Activated CD4-positive, CD25-positive, alpha-beta regulatory T cell (primary cell): ENCODE measurements at places on chromosomes 5 and 9.

GRCh38 chr5:142900927-142901326 is 130.8 kb downstream of the ARHGAP26 start:
- DNase-seq: no peak

DNA sequence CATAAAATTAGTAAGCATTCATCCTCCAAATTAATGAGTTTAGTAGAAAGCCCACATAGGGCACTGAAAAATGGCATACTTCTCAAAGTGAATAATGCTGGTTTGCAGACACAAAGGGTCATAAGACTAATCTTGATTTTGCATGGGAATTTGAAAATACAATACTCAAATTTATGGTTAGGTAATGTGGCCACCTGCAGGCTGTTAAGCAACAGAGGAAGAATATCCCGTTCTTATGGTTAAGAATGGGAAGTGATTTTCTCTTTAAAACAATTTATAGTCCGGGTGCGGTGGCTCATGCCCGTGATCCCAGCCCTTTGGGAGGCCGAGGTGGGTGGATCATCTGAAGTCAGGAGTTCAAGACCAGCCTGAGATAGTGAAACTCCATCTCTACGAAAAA is 9.4 kb upstream of the PLCXD3 start:
- DNase-seq: no peak

DNA sequence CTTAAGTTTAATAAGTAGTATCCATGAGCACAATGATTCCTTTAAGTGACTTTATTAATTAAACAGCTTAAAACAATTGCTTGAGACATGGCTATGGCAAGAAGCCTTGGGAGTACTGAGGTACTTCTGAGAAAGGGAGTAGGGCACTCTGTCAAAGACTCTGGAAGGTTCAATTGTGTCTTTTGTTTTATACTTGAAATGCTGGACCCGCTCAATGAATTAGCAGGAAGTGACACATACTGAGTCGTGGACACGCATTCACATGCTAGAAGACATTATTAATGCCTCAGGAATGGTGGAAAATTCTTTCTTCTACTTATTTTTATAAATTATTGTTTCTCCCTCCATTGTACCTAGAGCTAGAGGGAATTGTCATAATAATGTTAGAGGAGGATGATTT is 347.3 kb upstream of the ZNF608 start:
- DNase-seq: no peak

- DNase-seq: no peak
These were observed 106.8 kb upstream of the PTGER4 start for GRCh38 chr5:40572937-40573336.

GRCh38 chr9:107905308-107906020 is 415.9 kb upstream of the KLF4 start:
- DNase-seq: no peak

DNA sequence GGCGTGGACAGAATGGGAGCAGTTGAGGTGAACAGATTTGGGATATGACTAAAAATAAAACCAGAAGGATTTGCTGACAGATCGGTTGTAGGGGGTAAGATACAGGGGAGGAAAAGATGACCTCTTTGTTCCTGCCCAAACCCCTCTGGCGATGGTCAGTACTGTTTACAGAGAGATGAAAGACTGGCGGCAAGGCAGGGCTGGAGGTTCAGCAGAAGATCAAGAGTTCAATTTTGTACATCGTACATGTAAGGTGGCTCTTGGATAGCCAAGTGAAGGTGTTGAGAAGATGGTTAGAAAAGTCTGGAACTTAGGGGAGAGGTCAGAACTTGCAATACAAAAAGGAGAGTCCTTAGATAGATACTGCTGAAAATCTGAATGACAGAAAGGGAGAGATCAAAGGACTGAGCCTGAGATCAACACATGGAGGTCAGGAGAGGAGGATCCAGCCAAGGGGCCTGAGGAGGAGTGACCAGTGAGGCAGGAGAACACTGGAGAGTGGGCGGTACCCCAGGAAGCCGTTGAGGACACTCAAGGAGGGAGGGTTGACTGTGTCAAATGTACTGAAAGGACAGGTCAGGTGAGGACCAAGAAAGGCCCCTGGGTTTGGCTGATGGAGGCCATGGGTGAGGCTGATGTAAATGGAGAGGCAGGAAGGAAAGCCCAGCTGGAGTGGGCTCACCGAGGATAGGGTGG is 7.1 kb downstream of the IL4 start:
- DNase-seq: no peak

- no peak for DNase-seq
These were observed 210.1 kb downstream of the PSAT1 start for GRCh38 chr9:78507037-78507436.

- no peak for DNase-seq
These were observed 286.1 kb upstream of the IRX4 start for GRCh38 chr5:2168601-2169429.

DNA sequence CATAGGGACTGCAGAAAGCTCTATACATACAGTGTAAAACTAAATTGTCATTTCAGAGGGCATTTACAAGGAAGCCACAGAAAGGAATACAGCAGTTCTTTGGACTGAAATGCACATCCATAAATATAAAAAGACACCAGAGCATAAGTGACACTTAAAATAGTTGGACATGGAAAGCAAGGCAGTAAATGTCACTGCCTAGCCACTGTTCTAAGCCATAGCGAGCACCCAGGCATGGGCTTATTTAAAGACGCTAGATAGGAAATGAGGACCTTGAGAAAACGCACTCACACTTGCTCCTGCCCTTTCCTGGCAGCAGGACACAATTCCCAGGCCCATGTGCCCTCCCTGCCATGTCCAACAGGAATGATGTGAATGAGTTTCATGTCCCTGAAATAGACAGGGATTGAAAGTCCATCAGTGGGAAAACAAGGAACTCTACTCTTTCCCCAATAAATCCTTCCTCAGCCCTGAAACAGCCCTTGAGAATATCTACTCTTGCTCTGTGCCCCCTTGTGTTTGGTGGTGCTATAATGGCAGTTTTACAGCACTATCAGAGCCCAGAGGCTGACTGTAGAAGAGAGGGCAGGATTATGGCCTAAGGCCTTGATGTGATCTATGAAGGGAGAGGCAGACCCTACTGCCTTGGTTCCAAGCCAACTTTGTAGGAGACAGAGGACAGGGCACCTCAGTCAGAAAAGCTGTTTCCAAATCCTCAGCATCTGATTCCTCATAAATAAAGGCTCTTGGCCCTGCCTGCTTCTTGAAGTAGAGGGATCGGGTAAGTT is 182.9 kb downstream of the SAXO1 start:
- no peak for DNase-seq

DNA sequence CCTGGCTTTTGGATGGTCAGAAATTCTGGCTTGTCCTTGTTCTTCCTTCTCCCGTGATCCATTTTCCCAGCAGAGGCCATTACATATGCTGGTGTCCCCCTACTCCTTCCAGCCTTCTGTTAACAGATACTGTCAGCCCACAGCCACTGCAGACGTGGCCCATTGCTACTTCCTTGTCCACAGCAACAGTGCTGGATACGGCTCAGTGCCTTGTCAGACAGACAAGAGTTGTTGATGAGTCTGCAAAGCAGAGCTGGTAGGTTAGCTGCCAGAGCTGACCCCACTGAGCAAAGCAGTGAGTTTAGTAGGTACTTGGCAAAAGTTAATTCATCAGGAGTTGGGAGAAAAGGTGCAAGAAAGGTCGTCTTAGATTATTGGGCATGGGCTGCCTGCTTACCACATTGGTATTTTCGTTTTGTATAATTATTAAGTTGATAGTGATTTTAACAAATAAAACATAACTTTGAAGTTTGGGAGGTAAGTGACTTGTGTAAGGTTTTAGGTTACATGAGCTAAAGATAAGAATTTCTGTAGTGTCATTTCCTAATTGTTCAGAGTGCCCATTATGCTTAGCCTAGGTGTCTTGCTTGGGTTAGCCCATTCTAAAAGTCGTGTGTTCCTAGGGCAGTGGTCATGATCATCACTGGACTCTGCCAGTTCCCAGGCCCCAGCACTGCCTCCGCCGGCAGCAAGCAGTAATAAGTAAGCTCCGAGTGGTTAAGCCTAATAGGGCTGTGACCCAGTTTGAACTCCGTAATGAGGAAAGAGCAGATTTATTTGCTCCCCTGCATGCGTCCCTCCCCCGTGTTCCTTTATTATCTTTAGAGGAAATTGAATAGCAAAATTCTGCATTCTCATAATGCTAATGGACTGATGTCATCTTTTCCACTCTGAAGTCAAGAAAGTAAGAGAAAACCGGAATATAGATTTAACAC is 292.0 kb downstream of the FANCC start:
- DNase-seq: no peak

DNA sequence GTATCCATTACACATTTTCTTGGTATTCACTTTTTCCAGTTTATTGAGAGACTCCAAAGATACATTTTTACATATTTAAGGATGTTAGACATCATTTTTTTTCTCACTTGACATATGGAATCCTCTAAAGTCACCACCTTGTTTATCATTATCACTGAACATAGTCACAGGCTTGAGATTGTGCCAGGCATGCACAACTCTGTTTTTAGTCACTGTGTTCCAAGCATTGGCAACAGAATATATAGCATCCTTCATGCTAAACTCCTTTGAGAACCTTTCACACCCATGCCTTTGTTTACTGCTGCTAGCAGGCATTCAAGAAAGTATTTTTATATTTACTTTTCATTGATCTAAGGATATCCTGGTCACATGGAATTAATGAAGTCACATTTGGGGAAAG is 668.6 kb upstream of the ARRDC3 start:
- DNase-seq: no peak

DNA sequence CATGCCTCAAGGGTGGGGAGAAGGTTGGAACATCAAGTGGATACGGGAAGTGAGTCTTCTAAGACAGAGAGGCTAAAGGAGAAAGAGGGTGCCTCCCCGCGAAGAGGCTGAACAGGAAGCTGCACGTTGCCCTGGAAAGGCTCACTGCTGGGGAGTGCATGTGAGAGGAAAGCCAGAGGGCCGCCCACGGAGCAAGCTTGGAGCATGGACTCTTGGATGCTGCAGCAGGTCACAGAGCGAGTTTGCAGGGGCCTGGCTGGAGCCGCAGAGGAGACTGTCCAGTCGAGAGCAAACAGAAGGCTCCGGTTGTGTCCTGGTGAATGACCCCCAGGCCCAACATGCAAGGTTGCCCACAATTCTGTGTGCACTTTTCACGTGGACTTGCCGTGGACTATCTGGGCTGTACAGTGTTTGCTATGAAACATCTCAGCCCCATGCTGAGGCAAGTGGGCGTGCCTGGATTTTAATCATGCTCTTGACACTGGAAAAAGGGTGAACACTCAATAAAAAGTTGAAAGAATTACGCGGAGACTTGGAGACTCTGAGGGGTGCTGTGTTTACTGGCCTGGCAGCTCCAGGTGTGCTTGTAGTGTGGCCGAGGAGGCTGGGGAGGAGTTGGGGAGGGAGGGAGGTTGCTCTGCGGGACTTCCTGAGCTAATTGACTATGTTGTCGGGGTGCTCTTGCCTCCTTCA is 54.5 kb upstream of the GARNL3 start:
- no peak for DNase-seq

DNA sequence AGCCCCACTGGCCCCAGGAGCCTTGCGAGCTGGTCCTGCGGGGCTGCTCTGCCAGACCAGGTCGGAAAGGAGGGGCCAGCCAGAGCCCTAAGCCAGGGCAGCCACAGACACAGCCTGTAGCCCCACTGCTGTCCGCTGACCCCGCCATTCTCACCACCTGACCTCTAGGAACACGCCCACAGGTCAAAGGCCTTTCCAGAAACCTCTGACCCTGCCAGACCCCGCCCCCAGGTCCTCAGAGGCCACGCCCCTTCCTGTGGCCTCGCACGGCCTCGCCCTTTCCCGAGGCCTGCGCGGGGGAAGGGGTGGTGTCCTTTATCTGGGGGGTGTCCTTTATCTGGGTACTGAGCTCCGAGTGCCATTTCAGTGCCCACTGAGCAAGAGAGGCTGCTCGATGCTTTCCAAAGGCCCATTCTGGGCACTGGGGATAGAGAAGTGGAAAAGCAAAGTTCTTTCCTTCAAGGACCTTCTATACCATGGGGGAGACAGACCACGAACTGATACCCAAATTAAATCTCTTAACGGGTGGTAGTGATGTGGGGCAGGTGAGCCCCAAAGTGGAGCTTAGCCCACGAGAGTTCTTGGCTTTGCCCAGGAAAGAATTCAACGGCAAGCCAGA is 46.5 kb downstream of the P4HA2 start:
- no peak for DNase-seq

GRCh38 chr5:14545308-14545707 is 36.3 kb upstream of the OTULINL start:
- no peak for DNase-seq

GRCh38 chr5:132497488-132497997 is 7.0 kb upstream of the IRF1 start:
- no peak for DNase-seq

DNA sequence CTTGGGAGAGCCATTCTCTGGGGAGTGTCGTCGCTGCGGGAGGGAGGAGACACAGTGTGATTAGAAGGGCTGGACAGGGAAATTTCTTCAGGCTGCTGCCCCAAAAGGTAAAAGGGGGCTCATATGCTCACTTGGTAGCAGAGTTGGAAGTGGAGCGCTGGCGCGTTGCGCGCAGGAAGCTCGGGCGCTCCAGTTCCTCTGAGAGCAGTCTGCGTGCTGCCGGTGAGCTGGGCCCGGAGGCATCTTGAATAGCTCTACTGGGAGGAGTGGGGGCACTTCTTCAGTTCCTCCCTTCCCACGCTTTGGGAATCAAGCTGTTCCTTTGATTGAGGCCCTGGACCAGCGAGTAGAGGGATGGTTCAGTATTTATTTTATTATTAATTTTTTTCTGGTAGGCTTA is 2.7 kb downstream of the RXFP3 start:
- no peak for DNase-seq

DNA sequence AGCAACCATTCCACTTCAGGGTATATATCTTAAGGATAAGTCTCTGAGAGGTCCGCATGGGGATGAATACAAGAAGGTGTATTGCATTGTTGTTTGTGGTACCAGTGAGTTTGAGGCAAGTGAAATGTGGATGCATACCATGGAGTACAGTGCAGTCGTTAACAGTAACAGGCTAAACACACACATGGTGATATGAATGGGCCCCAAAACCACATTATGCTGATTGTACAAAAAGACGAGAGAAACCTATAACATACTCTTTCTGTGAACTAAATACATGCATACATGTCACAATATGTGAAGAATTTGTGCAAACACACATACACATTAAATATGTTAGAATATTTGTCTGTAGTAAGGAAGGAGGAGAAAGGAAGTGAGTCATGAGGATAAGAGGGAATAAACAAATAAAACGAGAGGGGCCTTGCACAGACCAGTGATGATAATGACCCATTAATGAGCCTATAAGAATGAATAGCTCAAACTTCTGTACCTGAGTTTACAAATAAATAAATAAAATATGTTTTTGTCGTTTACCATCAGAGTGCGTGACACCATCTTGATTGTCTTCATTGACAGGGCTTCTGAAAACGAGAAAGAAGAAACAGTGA is 66.5 kb upstream of the RICTOR start:
- no peak for DNase-seq
